ENCODE measurements at places on chromosomes 2 and 18.

- DNase-seq, result no peak
Measured at GRCh38 chr2:102664471-102664909, 45.1 kb downstream of the SLC9A2 start.

- DNase-seq, result no peak
Measured at GRCh38 chr2:132400169-132400900, 16.3 kb upstream of the GPR39 start.

GRCh38 chr2:96625571-96626552 lies 12.2 kb downstream of the KANSL3 start:
- DNase-seq, result no peak

- no peak for DNase-seq
Measured at GRCh38 chr2:201362396-201362795, 5.3 kb upstream of the FLACC1 start.

GRCh38 chr2:73904952-73905351 lies 12.1 kb downstream of the ACTG2 start:
- DNase-seq, result no peak

DNA sequence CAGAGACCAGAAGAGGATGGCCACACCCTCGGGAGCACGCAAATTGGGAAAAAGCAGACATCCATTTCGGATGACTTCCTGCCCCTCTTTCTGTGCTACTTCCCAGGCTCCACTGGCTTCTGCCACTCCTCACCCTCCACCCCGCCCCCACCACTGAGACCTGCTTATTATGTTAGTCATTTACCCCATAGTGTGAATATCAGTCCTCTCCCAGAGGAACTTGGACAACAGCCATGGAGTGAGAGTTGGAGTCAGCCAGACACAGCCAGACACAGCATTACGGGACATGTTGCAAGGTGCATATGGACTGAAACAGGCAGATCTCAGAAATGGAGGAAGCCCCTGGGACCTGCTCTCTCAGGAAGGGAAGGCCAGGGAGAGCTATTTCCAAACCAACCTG lies 51.8 kb downstream of the CTIF start:
- no peak for DNase-seq

DNA sequence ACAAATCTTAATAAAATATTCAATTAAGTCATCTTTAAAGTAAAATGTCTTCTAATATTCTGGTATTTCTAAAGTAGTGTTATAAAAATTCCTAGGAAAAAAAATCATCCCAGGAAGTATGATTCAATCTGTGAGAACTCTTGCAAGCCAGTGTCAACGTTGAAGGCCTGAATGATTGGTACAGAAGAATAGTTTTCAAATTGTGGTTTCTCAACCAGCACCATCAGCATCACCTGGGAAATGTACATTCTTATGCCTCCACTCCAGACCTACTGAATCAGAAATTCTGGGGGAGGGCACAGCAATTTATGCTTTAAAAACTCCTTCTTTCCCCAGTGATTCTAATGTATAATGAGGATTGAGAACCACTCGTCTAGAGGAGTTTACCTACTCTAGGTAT lies 62.3 kb upstream of the C2orf15 start:
- no peak for DNase-seq

DNA sequence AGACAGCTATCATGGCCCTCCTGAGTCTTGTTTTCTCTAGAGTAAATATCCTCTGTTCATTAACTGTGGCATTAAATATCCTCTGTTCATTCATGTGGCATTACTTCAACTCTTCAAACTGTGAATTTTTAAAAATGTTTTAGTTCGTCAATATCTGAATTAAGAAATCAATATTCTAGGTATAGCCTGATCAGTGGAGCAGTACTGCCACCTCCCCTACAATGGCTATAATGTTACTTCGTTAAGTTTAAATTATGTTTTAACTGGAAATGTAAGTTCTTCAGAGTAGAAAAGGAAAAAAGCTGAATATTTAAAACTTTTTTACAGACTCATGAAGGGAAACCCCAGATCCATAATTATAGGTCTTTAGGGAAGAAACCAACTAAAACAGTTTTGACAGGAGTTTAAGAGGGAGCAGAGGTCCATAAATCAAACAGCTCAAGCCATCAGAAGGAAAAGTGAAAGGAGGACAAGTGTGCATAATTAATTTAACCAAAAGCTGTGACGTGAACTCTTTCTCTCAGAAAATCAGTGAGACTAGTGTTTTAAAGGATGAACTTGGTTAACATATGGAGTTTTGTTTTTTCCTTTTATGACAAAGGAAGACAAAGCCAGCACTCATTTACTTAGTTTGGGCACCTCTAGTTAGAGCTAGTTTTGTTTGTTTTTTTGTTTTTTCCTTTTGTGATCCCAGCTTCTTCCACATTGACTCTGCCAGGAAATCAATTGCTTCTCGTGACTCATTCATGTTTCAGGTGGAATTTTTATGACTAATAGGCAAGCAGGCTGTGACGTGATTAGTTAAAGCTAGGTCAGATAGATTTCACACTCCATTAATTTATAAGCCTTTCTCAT lies 44.9 kb downstream of the RBBP8 start:
- DNase-seq, result no peak

DNA sequence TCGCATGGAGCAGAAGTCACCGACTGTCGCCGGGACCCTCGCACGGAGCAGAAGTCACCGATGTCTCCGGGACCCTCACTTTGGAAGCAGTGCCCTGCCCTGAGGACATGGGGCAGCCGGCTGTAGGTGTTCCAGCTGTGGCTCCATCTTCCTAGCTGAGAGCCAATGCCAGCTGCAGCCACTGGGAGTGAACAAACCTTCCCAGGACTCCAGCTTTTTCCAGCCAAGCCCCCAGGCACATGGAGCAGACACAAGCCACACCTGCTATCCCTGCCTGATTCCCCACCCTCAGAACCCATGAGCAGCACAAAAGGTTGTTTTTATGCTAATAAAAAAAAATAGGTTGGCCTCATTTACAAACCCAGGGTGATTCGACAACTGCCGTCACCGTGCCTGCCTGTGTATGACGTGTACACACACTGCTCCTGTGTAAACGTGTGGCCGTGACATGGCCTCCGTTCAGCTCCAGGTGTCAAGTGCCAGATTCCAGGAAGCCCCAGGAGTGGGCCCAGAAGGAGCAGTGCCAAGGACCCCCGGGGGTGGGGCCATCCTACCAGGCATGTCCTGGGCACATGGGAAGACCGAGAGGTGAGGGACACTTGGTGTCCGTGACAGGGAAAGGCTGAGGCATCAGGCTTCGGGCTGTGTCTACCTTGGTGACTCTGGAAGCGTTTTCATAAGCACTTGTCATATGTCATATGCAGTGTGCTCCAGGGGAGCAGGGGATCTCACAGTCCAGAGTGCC lies 91.5 kb downstream of the EIPR1 start:
- no peak for DNase-seq

DNA sequence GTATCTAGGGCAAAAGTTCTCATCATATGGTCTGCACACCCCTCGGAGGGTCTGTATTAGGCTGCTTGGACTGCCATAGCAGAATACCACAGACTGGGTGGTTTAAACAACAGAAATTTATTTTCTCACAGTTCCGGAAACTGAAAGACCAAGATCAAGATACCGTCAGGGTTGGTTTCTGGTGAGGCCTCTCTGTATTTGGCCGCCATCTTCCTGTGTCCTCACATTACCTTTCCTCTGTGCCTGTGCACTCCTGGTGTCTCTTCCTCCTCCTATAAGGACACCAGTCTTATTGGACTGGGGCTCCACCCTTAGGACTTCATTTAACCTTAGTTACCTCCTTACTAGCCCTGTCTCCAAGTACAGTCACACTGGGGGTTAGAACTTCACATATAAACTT lies 132.5 kb downstream of the NCOA1 start:
- DNase-seq, result no peak

DNA sequence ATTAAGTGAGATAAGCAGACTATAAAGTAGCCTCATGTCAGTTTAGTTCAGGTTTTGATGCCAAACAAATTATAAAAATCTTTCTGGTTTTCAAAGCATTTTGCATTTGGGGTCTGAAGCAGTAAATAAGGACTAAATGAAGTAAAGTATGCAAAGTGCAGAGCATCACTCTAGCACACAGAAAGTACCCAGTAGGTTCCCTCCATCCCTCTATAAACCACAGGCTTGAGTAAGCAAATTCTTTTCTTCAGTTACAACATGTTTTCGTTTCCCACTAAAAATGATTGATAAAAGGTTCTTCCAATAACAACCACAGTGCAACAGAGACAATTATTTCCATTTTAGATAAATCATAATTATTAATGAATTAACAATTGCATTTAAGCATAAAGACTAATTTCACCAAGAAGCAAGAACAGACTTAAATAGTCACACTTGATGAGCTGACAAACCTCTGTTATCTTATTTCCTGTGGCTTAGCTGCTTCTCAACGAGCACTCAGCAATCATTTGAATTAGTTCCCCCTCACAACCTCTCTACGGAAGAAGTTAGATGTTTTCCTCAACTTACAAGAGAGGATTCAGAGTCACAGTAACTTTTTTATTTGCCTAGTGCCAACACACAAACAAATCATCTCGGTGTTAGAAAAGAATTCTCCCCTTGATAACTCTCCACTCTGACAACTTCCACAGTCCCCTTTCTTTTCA lies 249.8 kb downstream of the NBAS start:
- DNase-seq, result no peak

DNA sequence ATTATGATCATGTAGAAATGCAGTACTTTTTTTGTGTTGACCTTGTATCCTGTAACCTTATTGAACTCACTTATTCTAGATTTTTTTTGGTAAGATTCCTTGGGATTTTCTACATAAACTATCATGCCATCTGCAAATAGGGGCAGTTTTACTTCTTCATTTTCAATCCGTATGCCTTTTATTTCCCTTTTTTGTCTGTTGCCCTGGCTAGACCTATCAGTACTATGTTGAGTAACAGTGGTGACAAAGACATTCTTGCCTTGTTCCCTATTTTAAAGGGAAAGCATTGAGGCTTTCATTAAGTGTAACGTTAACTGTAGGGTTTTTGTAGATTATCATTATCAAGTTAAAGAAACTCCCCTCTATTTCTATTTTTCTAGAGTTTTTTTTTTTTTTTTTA lies 92.3 kb downstream of the LYPD1 start:
- no peak for DNase-seq
